ENCODE measurements at places on chromosomes 2 and 18.

- DNase-seq = no peak
Observed at GRCh38 chr2:191789796-191790195, 57.1 kb downstream of the CAVIN2 start.

DNA sequence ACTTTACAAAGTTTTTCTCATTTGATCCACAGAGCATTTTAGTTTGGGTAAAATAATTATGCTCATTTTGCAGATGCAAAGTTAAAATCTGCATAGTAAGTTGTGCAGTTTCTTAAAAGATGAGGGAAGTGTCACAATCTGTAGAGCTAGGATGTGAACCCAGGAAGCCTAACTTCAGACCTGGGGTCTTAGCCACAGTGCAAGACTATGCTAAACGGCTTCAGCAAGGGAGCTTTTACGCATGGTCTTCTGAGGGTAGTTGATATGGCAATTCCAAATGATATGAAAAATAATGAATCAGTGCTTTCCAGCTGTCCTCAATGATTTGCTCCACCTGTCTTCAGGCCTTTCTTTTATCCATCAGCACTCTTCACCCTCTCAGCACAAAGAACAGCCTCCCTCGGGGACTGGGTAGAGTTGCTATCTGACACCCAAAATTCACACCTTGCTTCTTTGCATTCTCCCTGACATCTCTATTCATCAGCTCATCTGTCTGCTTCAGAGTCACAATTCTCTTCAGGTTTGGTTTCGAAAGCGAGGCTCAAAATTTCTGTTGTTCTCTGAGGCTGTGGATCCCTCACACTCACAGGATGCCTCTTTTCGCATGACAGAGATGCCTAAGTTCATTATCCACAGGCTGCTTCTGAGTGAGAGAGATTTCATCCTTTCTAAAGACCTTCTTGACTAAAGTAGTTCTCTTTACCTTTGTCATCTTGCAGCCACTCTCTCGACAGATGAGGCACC lies 302.5 kb downstream of the NRXN1 start:
- no peak for DNase-seq

- DNase-seq = no peak
Observed at GRCh38 chr2:186307871-186308270, 178.2 kb upstream of the ZC3H15 start.

- DNase-seq = no peak
Observed at GRCh38 chr2:4690913-4691312, 987.5 kb downstream of the DCDC2C start.

DNA sequence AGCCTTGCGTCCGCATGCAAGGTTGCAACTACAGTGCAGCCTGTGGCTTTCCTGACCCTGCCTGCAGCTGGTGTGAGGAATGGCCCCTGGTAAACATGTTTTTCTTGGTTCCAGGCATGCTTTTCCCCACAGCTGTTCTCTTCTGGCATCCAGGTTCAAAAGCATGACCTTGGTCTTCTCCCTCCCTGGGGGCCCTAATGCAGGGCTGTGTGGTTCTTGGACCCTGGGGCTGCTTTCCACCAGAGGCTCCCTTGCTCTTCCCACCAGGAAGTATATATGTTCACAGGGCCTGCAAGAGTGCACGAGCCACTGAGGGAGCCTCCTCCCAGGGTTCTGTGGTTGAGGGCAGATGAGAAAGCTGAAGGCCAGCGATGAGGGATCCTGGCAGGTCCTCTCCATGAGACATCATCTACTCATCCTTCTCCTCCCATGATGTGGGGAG lies 125.9 kb downstream of the BCL2L11 start:
- no peak for DNase-seq

DNA sequence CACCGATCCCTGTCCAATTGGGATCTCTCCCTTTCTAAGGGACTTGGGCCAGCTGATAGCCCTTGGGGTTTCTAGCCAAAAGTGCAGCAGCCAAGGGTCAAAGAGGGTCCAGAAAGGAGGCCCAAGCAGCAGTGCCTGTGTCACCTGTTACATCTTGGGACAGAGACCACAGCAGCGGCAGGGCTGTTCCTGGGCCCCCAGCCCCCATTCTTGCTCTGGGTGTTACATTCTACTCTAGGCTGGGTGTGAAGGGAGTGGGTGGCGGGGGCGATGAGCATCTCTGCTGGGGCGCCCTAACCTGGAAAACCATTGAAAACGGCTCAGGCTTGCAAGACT lies 1.2 kb downstream of the PAX3 start:
- no peak for DNase-seq

DNA sequence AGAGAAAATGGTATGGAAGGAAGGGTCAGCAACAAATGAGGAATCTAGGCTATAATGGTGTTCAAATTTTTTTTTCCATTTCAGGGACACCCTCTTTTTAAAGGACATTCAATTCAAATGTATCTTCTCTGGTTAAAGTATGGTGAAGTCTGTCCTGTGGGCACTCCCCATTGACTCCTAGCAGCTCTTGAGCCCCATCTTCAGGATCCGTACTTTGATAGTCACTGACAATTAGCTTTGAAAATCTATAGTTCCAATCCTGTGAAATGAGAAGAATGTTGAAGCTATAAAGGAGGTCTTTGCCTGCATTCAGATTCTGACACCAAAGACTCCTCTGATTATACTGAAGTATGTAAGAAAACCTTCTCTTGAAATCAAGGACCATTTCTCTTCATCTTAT lies 43.3 kb downstream of the KCNH7 start:
- no peak for DNase-seq

DNA sequence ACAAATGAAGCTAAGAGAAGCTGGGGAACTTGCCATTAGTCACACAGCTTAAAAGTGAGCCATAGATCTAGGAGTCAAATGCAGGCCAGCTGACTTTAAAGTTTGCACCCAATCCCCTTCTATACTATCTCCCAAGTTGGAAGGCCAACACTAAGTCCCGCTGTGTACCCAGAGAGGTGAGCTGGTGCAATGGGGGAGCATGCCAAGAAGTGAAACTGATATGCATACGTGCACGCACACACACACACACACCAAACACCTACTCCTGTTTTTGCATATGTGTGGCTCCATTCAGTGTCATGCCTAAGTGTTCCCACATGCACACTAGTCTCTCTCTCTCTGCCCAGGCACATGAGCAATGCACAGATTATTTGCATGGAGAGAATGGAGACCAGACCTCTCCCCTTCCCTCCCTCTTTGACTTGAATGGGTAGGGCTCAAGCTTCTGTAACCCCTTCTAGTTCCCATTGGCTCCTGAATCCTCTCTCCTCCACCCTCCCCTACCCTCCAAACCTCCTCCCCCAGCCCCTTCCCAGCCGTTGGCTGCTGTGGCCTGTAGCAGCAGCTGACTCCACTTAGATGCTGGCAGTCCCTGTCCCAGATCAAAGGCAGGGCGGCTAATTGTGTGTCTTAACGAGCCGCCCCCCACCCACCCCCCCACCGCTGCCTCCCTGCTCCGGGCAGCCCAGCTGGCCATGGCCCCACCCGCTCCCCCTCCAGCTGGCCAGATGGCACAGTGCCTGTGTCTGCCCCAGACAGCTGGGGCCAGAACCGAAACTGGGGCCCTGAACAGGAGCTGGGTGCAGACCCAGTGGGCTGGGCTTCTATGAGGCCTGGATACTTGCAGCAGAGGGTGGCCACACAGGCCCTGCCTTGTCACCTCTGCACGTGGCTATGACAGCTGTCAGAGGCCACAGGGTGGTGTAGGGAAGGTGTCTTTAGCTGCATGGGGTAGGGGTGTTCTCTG lies 5.6 kb downstream of the WNT10A start:
- DNase-seq = peak; percentile 18

GRCh38 chr2:144115739-144116291 lies 404.1 kb downstream of the ZEB2 start:
- DNase-seq = no peak

DNA sequence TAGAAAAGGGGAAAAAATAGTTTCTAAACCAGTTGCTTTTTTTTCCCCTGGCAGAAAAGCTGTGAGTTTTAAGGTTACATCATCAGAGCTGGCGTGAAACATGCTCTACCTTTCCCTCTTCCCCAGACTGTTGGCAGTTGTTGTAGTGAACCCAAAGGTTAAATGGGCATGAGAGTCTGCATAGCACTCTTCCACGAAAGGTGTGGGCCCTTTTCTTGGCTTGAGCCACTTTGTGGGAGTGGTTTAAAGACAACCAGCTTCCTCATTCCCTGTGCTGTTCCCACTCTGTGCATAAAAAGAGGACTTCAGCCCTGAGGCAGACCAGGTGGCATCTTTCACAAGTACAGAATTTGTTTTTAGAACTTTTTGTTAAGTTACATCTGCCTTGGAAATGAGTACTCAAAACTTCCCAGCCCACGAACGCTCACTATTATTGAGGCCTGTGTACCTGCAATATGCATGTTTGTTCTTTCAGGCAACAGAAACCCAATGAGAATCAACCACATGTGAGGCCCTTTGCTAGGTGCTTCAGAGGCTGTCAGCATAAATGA lies 243.8 kb downstream of the BABAM2 start:
- DNase-seq = no peak

- no peak for DNase-seq
Observed at GRCh38 chr2:137183206-137183898, 418.0 kb downstream of the THSD7B start.

DNA sequence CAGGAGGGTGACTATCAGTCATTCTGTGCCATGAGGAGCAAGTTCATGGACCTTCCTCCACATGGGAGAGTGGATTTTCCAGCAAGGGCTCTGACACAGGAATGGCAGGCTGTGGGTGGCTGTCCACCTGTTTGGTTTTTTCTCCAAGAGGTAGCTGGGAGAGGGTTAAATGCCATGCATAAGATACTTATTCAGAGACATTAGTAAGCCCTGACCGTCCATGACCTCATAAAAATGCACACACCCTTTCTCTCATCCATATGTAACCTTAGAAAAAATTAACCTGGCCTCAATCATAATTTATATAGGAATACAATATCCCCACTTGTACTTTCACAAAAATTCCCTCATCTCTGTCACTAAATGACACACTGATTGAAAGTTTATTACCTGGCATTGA lies 51.3 kb downstream of the NPPC start:
- DNase-seq = no peak

GRCh38 chr18:34661464-34662087 lies 48.5 kb upstream of the DTNA start:
- no peak for DNase-seq

DNA sequence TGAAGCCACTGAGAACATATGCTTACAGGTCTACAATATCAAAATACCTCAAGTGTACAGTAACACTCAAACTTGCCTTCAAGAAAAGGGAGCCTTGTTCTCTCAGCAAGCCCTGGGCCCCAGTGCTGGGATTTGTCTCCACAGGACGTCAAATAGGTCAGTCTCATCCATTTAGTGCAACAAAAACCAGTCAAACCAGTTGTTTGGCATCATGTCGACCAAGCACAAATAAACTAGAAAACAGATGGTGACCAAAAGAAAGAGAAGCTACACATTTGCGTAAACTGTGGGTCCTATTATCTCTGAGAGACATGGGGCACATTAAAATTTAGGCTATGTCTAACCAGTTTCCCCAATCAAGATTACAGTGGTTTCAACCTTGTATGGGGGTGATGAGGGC lies 182.6 kb upstream of the PKDCC start:
- DNase-seq = no peak

GRCh38 chr2:225041207-225041850 lies 939 bp downstream of the DOCK10 start:
- DNase-seq = peak; percentile 79

GRCh38 chr2:195407783-195408182 lies 249.2 kb upstream of the SLC39A10 start:
- no peak for DNase-seq

- DNase-seq = no peak
Observed at GRCh38 chr2:15169326-15170069, 391.6 kb downstream of the NBAS start.

GRCh38 chr2:172169611-172170010 lies 66.9 kb upstream of the DLX2 start:
- no peak for DNase-seq

- no peak for DNase-seq
Observed at GRCh38 chr2:214286011-214286410, 124.8 kb upstream of the VWC2L start.

DNA sequence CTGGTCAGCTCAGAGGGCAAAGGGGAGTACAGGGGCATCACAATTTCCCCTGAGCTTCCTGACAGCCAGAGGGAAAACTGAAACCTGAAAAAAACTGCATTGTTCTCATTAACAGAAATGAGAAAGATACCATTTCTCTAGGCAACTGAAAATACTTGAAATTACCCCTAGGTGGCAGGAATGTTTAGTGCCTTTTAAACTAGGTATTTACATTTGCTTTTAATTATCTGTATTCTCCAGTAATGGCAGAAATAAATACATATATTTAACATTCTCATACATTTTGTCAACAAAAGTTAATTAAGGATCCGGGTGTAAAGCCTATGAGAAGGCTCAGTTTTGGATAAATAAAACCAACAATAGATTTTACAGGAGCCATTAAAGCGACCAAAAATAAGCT lies 34.5 kb downstream of the RPL31 start:
- no peak for DNase-seq

DNA sequence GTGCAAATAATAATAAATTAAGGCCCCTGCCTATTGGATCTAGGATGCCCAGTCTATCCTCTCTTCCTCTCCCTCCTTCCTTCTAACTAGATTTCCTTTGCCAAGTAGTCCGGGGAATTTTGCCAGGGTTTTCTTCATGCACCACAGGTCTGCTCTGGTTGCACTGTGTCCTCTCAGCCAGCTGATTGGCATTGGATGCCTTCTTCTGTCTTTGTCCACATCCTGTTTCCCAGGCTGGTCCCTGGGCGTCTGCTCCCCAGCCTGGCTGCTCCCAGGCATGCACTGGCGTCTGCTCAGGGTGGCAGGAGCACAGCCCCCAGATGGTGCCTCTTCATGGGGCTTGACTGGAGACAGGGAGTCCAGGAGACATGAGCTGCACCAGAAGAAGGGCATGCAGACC lies 66.4 kb downstream of the GALR1 start:
- no peak for DNase-seq

- no peak for DNase-seq
Observed at GRCh38 chr18:41850781-41851180, 104.3 kb upstream of the PIK3C3 start.

DNA sequence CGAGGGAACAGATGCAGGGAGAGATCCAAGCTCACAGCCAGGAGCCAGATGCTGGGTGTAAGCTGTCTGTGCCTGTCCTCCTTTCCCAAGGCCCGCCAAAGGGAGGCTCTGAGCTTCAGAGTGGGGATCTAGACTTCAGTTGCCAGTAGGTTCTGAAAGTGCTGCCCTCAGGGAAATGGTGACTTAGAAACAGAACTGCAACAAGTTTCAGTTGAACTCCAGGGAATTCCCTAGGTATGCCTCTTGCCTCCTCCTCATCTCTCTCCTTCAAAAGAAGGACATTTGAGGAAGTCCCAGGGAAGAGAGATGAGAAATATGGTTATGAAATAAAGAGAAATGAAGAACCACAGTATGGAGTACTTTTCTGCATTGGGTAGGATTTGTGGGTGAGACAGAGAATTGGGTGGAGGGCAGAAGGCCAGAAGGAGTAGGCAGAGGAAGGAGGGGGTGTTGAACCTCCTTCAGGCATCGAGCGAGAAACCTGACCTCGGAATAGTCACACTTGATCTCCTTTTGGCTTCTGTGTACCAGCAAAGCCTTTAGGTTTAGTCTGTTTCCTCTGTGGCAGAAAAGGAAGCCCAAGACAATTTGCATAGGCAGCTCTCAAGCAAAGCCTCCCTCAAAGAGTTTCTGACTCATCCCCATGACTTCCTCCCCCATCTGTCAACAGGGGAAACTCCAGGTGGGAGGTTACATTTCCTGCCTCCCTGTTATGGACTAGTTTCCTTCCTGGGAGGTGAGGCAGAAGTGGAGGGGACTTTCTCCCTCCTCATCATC lies 45.7 kb downstream of the QPCT start:
- DNase-seq = peak; percentile 73

- DNase-seq = no peak
Observed at GRCh38 chr2:1591978-1592907, 152.1 kb downstream of the PXDN start.

- DNase-seq = no peak
Observed at GRCh38 chr2:234686088-234686890, 189.4 kb upstream of the ARL4C start.

- peak; percentile 18 for DNase-seq
Observed at GRCh38 chr18:44795241-44795640, 114.6 kb downstream of the SETBP1 start.

All from stimulated activated CD4-positive, alpha-beta T cell treated with anti-CD3 and anti-CD28 coated beads, Interleukin-15, amount 100 ng/mL, for 24 hours (primary cell).